CD4-positive, alpha-beta T cell treated with Interleukin-15 for 4 hours (primary cell): ENCODE measurements at places on chromosomes 5 and 9.

GRCh38 chr9:109346904-109347303, 26.0 kb upstream of the EPB41L4B start:
- DNase-seq: no peak

- DNase-seq: no peak
These were observed 40.0 kb upstream of the SMC5 start for GRCh38 chr9:70218767-70219166.

- DNase-seq: no peak
These were observed 298.5 kb upstream of the KIF2A start for GRCh38 chr5:62007457-62007856.

- DNase-seq: no peak
These were observed 67.1 kb upstream of the PPP2R2B start for GRCh38 chr5:146945617-146946084.

DNA sequence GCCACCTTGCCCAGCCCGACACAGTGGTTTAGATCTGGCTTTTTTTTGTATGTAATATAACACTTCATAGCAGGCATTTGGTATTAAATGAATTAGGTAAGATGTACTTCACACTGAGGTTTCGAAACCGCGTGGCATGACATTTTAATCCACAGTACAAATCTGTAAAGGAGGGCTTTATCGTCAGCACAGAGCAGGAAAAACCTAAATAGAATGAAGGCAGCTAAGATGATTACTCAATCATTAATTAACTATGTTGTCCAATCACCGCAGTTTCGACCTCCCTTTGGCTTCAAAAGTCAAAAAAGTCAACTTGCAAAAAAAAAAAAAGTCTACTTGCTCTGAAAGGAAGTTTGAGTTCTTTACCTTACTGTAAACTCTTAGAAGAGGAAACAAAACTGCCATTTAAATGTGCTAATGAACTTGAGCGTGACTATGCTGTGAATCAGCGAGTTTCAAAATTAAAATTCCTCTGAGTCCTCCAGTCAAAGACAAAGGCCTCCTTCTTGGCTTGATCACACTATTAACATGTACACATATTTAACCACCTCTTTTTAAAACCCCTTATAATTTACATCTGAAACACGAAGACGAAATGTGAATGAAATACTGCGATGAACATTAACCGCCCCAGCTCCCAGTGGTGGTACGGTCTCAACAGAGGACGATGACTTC, 698 bp upstream of the SEC24A start:
- peak; percentile 40 for DNase-seq

DNA sequence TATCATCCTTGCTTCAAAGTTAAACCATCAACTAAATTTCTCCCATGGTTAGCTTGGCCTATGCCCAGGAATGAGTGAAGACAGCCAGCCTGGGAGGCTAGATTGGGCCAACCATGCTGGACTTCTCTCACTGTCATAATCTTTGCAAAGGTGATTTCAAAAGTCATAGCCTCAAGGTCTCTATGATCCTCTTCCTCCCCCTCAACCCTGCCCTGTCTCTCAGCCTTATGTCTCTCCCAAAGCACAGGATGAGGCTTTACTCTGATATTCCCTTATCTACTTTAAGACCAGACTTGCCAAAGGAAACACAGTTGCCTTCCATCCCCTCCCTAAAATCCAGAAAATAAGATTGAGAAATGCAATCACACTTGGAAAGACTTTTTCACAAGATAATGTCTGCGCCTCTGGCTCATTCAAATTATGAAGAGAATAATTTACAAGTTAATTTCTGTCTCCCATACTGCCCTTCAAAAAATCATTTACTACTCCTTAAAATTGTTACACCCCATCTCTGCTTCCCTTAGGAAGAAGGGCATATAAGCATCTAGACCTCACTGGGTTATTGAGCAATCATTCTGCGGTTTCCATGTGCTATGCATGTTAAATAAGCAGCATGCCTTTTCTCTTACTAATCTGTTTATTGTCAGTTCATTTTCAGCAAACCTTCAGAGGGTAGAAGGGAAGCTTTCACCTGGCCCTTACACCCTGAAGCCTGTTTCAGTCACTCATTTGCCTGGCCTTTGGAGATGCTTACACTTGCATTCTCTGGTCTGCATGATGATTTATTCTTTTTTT, 113.8 kb upstream of the ANKRD55 start:
- no peak for DNase-seq

- no peak for DNase-seq
These were observed 200.8 kb downstream of the PLK2 start for GRCh38 chr5:58258984-58259684.

DNA sequence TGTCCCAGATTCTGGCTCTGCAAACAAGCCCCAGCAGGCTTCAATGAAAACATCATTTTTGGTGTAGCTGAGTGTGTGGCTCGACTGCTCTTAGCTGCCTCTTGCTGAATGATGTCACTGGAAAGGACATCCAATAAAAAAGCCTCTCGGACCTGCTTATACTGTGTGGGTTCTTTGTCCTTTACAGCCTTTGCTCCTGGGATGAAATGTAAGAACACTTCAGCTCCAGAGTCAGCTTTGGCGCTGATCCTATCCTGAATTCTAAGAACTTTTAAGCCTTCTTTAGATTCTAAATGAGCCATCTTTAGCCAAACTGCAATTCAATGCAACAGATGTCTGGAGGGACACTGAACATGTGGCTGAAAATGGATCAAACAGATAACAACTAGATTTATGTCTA, 404.6 kb upstream of the C9orf72 start:
- DNase-seq: no peak

DNA sequence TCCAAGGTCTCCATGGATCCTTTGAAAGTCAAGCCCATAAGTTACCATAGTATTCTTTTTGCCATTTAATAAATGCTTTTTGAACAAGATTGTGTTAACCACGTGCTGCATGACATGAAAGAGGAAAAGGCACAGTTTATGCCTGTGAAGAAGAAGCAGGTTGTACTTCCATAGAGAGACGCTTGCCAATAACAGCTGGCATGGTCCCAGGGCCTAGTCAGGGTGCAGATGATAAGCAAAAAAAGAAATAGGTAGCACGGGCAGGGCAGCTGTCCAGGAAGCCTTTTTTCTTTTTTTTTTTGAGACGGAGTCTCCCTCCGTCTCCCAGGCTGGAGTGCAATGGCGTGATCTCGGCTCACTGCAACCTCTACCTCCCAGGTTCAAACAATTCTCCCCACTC, 71.8 kb upstream of the CLINT1 start:
- no peak for DNase-seq

GRCh38 chr9:106953174-106953573, 90.2 kb downstream of the ZNF462 start:
- no peak for DNase-seq

DNA sequence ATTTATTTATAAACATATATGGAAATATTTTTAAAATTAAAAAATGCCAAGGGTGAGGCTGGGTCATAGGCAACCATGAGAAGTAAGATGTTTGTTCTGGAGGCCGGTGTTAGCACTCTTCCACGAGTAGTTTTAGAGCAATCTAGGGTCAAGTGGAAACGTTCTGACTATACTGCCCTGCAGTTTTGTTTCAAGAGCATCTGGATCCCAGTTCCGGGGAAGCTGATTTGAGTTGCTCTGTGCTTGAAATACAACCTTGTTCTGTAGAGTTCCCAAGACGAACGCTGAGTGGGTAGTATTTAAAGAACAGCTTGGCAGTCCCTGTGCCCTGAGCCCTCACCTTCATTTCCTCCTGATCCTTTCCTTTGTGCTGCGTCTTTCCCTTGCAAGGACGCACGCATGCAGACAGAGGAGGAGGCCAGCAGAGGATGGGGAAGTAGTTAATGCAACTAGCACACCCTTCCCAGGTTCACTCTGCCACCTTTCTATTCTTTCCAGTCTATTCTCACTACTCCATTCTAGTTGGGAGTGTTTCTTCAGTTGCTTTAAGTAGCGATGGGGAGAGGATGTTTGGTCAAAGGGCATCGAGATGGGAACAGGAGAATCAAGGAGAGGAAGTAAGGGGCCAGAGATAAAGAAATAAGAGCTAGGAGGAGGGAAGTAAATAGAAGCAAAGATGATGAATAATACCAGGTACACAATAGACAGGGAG, 68.3 kb upstream of the ZSWIM6 start:
- DNase-seq: no peak

GRCh38 chr9:70511858-70512257, 97.4 kb upstream of the KLF9 start:
- DNase-seq: no peak

- no peak for DNase-seq
These were observed 17.6 kb downstream of the HAPLN1 start for GRCh38 chr5:83703059-83703458.

GRCh38 chr5:10471677-10472076, 30.0 kb downstream of the ROPN1L start:
- DNase-seq: no peak

DNA sequence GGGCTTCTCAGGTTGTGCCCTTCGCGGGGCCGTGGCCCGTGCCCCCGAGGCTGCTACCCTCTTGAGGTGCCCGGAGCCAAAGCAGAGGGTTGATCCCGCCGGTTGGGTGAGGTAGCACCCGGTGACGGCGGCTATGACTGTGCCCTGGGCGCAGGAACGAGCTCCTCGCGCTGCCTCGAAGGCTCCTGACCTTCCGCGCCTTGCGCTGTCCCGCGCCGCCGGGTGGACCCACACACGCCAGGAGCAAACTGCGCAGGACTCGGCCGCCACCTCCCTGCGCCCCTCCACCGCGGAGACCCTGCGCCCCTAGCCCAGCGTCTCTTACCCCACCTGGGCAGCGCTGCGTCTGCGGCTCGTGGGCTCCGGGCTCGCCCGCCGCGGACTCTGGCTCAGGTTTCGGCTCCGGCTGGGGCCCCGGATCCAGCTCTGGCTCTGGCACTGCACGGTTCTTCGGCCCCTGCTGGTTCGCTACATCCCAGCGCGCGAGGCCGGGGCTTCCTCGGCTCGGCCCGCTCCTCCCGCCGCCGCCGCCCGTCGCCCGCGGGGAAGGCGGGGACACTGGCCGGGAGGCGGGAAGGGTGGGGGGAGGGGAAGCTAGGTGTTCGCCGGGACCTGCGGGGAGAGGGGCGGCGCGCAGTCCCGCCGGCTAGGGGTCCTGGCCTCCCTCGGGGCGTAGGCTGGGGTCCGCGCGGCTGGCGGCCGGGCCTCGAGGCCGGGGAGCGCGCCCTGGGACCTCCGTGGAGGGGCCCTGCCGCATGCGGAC, 5.4 kb upstream of the PITX1 start:
- no peak for DNase-seq

- no peak for DNase-seq
These were observed 23.0 kb upstream of the TMOD1 start for GRCh38 chr9:97478301-97478981.

DNA sequence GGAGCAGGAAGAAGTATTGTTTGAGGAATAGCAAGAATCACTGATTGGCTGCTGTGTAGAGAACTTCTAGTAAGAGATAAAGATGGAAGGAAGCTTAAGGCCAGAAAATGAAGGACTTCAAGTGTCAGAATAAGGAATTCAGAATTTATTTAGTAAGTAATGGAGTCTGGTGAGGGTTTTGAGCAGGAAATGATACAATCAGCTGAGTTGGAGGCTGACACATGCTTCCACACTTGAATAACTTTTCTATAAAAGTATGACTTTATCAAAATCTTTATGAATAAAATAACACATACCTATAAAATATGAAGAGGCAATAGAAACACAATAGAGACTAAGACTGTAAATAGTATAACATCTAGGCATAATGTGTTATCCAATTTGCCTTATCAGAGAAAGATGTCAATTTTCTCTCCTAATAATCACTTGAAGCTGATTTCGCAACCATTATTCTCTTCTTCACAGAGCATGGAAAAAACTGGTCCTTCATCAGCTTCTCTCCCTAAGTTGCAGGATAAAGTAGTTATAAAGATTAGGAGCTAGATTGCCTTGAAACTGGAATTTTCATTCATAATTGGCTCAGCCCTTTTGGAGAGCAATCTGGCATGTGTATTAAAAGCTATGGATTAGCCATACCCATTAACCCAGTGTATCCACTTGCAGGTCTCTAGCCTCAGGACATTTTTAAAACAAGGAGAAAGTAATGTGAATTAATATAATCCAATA, 143.4 kb downstream of the ZNF608 start:
- DNase-seq: no peak

- DNase-seq: no peak
These were observed 11.6 kb upstream of the PAPPA start for GRCh38 chr9:116141864-116142561.

DNA sequence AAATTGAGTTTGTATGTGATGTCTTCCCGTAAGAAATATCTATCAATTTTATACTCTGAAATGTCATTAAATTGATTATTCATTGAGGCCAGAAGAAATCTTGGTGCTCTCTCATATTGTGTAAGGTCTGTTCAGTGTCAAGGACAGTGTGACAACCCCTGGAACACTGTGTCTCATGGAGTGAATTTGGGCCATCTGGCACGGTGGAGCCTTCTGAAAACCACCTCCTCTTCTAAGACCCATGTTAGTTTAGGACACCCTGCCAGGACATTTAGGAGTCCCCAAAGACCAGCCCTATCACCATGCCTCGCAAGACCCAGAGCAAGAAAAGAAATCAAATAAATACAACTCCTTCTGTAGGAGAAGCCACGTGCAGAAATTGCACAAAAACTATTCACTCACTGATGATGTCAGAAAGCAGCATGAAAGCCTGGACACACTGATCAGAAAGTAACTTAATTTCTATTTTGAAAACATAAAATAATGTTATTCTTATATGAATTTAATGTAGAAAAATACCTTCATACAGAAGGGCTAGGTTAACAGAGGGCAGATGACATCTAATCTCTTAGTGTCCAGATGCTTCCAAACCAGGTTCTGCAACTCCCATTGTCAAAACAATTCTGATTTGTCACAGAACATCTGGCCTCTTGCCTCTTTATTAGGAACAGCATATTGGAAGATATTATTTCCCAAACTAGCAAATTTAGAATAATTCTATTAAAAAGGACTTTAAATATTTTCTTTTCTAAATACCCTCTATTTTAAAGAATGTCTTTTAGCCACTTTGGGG, 298.8 kb downstream of the NR2F1-AS1 start:
- DNase-seq: no peak

- no peak for DNase-seq
These were observed 5.5 kb downstream of the PCYOX1L start for GRCh38 chr5:149363358-149363757.

DNA sequence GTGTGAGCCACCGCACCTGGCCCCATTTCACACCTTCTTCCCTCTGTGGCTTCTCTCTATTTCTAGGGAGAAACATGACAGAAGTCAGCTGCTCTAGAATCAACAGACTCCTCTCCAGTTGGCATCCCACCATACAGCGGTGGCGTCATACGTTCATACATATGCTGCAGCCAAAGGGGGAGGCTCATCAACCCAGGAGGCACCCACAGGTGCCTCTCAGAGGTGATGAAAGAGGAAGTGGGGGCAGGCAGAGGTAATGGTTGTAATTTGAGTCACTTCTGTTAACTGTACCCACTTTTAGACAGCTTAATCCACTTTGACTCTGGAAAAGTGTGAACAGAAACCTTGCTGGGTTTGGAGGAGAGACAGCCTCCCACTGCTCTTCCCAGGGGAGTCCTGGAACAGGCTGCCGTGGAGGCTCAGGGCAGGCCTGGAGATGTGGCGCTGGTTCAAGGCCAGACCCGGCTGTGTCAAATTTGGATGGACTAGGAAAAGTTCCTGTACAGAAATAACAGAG, 47.3 kb upstream of the SUB1 start:
- peak; percentile 55 for DNase-seq

GRCh38 chr5:135327429-135328127, 71.5 kb downstream of the MACROH2A1 start:
- DNase-seq: no peak

GRCh38 chr9:127809002-127809539, 6.4 kb downstream of the FPGS start:
- no peak for DNase-seq
